ENCODE measurements at places on chromosomes 12 and 14.
A peak's percentile ranks its signal among the peaks of the same experiment; 100 is the strongest.

DNA sequence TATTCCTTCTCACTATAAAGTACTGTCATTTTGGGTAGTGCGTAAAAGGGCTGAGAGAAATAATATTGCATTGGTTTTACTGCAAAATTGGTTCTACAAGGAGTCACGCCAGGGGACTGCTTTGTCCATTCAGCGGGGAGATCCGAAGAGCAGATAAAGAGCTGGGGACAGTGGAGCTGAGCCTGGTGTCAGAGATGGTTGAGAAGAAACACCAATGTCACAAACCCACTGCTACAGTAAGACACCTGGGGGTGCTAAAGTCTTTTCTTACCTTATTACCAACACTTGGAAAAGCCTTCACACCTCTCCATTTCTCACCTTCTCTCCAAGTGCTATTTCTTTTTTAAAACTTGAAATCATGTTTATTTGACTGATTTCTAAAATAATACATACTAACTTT, 14.1 kb downstream of the IL31 start:
- no peak for DNase-seq

- DNase-seq = peak; percentile 53
These were observed 496 bp downstream of the PPP2R5C start for GRCh38 chr14:101761881-101762529.

DNA sequence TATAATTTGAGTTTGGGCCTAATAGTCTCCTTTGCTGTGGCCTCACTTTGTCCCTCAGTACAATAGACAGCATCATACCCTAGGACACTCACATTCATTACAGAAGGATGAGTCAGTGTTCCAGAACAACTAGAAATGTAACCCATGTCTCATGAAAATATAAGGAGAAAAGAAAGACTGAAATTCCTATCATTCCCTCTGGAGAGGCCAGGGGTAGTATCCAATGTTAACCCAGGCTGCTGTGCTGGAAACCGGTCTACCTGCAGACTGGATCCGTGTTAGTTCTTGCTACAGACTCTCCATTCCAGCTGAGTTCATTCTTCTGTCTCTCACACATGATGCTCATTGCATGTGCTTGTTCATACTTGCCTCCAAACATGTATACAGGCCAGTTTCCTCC, 75.8 kb upstream of the HOXC13 start:
- DNase-seq = no peak

- no peak for DNase-seq
These were observed 123.9 kb downstream of the ADAMTS20 start for GRCh38 chr12:43428088-43428600.
